ENCODE measurements at places on chromosomes 5 and 9. TPM values are rescaled to one million over a fixed set of nuclear protein-coding genes. Genes with fewer than 3 reads are reported as not detected.

- no peak for DNase-seq
Measured at GRCh38 chr9:108052431-108053080, 563.0 kb upstream of the KLF4 start.

GRCh38 chr5:172102913-172103626 lies 85.0 kb downstream of the STK10 start:
- DNase-seq: no peak

GRCh38 chr5:109580225-109580624 lies 109.5 kb upstream of the MAN2A1 start:
- no peak for DNase-seq

GRCh38 chr5:172044631-172045314 lies 38.3 kb upstream of the FBXW11 start:
- DNase-seq: no peak

- DNase-seq: peak; percentile 36
Measured at GRCh38 chr5:135332519-135333150, 66.4 kb downstream of the MACROH2A1 start.

- DNase-seq: peak; percentile 84
Measured at GRCh38 chr9:12775679-12776512, 1.1 kb downstream of the LURAP1L start.

DNA sequence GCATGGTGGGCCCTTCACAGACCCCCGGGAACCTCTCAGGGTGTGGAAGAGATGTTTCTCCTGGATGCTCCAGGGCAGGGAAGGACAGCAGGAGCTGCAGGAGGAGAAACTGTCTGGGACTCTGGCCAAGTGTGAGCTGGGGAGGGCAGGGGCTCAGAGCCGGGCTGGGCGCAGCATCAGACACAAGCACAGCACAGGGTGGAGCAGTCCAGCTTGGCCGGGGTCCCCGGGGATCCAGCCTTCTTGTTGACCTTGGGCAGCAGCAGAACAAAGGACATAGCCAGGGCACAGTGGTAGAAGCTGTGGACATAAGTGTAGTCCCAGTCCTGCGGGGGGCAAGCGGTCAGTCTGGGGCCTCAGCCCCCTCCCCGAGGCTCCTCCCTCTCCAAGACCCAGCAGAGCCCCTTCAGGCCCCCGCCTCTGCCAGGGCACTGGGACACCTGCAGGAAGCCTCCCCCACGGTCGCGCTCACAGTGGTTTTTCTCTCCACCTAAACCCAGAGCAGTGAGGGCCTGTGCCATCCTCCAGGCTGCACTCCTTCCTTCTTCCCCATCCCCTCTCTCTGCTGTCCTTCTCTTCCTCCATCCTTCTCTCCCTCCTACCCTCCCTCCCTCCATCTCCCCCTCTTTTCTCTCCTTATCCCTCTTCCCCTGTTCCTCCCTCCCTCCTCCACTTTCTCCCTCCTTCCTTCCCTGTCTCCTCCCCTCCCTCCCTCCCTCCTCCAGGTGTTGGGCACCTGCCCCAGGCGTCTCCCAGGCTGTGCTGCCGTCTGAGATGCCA lies 10.1 kb downstream of the MYMK start:
- peak; percentile 54 for DNase-seq

- DNase-seq: no peak
Measured at GRCh38 chr5:148011398-148012137, 52.2 kb upstream of the SPINK5 start.

DNA sequence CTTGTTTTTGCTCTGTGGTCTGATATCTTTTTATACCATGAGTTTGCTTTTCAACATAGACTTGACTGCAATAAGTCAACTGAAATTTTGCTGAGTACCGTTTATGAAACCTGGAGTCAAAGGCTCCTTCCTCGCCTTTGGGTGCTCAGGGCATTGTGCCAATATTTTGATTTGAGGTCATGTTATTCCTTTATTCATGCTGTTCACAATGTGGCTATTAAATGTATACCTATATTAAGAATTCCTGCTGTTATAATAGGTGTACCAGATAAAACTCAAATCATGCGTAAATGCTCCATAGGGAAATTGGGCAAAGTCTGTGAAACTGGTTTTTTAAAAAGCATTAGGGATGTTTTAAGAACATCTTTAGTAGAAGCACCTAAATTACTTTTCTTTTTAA lies 334.0 kb upstream of the NUDT12 start:
- no peak for DNase-seq

DNA sequence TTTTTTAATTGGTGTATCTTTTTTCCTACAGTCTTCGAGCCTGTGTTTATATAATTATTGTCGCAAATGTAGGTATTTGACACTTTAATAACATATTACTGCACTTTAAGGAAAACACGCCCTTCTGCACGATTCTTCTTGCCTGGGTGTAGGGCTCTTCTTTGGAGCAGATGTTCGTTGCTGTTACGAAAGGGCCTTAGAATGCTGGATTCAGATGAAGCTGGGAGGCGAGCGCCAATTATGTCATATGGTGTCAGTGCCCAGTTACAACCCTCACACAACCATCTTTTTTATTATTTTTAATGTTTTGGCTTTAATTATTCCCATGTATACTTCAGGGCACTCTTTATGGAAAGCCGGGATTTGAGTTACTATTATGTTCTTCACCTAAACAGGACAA lies 553.0 kb downstream of the EBF1 start:
- DNase-seq: no peak

GRCh38 chr5:125409234-125409860 lies 662.9 kb upstream of the ZNF608 start:
- DNase-seq: no peak

GRCh38 chr5:173961418-173961817 lies 27.6 kb upstream of the C5orf47 start:
- DNase-seq: no peak

DNA sequence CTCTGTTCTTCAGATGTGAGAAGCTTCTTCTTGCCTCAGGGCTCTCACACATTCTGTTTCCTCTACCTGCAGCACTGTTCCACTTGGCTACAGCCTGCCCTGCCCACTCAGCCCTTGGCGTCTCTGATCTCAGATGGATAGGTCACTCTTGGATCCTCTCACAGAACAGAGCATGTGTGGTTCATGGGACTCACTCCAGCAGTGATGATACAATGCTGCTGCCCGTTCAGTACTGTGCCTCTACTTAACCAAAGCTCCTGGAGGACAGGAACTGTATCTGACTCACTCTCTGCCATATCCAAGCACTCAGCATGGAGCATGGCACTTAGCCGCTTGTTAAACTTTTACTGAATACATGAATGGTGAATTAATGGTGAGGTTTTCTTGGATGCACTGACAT lies 3.4 kb upstream of the SPINK4 start:
- no peak for DNase-seq

DNA sequence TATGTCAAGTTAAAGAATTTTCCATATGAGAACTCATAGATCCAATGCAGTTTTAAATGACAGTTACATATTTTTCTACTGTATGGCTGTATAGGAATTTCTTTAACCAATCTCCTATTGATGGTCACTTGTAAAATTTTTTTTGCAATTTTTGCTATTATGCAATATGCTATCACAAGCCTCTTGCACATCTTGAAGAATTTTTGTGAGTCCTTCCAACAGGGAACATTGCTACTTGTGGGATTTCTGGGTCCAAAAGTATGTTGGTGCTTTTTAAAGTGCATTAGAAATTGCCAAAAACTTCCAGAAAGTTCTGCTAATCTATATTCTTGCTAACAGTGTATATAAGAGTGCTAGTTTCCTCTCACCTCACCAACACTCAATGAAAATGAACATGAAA lies 65.1 kb downstream of the NPR3 start:
- DNase-seq: no peak

GRCh38 chr9:34211395-34211794 lies 32.6 kb downstream of the UBAP1 start:
- no peak for DNase-seq

GRCh38 chr9:88017096-88017495 lies 42.8 kb upstream of the CDK20 start:
- DNase-seq: no peak

DNA sequence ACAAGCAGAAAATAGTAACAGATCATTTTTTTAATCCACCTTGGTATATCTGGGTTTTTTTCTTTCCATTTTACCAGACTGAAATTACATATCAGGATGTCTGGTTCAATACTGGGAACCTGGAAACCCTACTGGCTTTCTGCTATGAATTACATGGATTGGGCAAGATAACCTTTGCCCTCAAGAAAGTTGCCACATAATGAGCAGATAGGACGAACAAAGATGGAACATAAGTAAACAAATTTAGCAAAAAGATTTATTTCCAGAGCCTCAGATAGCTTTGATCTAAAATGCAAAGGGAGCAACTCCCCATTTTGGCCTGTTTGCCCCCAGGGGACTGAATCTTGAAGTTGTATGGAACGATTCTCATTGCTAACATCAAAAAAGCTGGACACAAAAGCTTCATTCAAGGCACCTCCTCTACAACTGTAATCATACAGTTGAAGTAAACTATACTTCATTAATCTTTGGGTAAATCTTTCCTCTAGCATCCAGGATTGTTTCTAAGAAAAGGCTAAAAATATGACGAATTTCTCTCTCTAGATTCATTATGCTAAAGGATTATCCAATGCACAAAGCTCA lies 131.6 kb upstream of the PTGER4 start:
- no peak for DNase-seq

DNA sequence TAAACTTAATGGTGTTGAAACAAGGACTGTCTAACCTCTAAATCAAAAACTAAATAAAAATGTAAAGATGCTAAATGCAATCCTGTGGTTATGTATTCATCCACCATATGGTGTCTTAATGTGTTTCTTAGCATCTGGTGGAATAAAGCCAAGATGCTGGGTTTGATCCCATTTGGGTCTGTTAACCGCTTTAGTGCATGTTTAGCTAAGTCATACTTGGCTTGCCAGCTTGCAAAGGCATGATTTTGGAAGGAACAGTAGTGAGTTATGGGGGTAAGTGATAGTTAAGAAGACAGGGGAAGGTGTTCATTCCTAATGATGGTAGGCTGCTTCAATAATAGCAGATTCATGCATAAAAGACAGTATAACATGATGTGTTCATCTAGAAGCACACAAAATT lies 139.0 kb upstream of the SLC27A6 start:
- DNase-seq: no peak

GRCh38 chr9:129823542-129823934 lies 398 bp downstream of the TOR1A start:
- no peak for DNase-seq

- DNase-seq: no peak
Measured at GRCh38 chr5:151707567-151707966, 20.9 kb upstream of the SPARC start.

DNA sequence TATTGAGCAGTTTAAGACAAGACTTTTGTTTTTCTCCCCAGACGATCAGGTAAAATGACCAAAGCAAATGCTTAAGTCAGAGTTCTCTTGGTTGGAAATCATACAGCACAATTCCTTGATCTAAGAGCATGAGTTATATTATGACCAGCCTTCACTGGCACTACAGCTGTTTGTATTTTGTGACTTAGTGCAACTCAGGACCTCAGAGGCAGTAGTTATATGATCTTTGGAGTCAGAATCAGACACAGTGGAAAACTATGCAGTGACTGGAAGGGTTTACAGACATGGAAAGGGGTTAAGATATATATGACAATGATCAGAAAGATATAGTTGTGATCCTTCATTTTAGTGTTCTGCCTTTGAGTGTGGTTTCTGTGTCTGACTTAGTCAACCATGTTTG lies 24.3 kb downstream of the RAD23B start:
- DNase-seq: no peak

DNA sequence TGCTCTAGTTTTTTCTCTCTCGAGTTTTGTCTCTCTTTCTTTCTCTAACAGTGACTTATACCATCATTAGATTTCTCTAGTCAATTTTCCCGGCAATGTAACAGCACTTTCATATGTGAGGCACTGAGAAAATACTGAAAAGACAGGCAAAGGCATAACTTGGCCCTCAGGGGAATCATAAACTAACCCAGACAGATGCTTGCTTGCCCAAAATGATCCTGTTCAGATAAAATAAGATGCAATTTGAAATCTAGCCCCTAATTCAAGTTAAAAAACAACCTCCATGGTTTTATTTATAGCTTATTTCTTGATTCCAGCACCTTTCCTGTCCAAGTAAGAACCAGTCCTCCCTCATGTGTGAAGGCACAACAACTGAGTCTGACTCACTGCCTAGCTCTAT lies 294.6 kb downstream of the GAS1 start:
- DNase-seq: no peak

DNA sequence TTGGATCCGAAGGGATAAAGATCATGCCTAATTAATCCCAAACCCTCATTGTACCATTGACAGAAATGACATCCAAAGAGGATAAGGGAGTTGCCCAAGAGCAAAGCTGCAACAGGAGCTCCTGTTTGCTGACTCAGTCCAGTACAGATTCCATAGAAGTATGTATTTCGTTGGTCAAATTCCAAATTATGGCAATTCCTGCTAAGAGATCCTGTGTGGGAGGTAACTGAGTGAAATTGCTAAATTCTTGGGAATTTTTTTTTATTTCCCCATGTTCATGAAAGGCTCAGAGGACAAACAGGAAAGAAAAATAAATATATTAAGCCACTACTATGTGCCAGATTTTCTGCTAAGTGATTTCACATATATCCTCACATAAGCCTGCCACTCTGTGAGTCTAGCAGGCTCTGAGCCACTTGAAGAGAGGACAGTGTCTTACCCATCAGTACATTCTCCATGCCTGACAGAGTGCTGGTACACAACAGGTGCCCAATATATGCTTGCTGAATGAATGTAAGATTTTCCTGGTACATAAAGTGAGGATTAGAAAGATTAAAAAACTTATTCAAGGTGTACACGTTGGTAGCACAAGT lies 132.7 kb downstream of the GLIS3 start:
- no peak for DNase-seq

GRCh38 chr9:35669331-35670145 lies 4.2 kb upstream of the CA9 start:
- DNase-seq: no peak

GRCh38 chr5:76404223-76405211 lies 1.4 kb downstream of the IQGAP2 start:
- DNase-seq: no peak

The C9 gene
- polyA plus RNA-seq: 0.47 TPM

The OBP2B gene
- polyA plus RNA-seq: not detected

The SPATA9 gene
- 0.29 TPM for polyA plus RNA-seq

The CRB2 gene
- 0.51 TPM for polyA plus RNA-seq

The CCDC180 gene
- polyA plus RNA-seq: 3.4 TPM

The NME5 gene
- polyA plus RNA-seq: 1.7 TPM

The KDM3B gene
- polyA plus RNA-seq: 36.2 TPM

The AFAP1L1 gene
- polyA plus RNA-seq: 6.3 TPM
